Mucosa of descending colon (tissue), 3 donors: ENCODE measurements at places on chromosomes 1 and 21.

DNA sequence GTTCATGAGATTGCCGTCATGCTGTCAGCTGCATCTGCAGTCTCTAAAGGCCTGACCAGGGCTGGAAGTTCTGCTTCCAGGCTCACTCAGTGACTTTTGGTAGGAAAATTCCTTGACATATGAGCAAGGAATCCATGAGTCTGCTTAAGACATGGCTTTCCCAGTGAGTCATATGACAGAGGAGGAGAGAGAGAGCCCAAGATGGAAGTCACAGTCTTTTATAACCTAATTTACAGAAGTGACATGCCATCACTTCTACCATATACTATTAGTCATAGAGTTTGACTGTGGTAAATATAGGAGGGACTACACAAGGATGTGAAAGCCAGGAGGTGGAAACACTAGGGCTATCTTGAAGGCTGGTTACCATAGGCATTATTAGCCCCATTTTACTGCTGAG, 115.2 kb downstream of the ROR1 start:
- DNase-seq = no peak

DNA sequence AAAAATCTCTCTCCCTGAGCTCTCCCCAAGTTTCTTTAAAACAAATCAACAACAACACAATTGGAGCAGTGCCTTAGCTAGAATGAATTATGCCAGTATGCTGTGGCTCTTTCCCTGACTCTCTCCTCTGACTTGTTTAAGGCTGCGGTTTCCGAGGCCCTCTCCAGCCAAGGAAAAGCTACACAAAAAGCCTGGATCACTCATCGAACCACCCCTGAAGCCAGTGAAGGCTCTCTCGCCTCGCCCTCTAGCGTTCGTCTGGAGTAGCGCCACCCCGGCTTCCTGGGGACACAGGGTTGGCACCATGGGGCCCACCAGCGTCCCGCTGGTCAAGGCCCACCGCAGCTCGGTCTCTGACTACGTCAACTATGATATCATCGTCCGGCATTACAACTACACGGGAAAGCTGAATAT, 1.9 kb downstream of the S1PR1 start:
- peak; percentile 88 for DNase-seq

- no peak for DNase-seq
Observed at GRCh38 chr1:32676945-32677344, 25.6 kb downstream of the SYNC start.

GRCh38 chr1:44302541-44302940, 52.5 kb downstream of the ERI3 start:
- no peak for DNase-seq

DNA sequence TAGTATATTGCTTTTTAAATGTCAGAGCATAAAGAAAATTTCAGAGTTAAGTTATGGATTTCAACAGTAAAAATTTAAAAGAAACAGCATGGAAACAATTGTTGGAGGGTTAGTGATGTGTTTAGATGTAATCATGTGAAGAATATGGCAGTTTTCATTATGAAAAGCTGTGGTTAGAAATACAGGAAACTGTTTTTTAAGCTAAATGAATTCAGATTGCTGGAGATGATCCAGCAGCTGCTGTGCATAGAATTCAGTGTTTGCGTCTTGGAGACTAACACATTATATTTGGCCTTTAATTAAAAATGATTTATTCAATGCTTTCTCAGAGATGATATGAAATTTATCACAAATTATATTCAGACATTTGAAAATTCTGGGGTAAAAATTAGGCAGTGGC, 273.6 kb upstream of the LRRC7 start:
- no peak for DNase-seq

DNA sequence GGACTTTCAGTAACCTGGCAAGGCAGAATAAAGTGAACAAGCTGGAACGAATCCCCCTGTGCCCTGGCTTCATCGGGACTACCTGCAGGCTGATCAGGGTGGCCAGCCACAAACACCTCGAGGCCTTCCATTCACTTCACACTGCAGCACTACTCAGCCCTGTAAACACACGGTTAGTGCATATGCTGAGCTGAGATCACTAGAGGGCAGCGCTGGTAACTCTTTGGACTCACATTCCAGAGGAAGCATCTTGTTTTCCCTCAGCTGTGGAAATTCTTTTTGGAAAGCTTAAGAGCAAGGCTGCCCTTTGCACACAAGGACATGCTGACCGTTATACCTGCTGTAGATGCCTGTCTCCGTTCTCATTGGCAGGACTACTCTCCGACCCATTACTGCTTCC, 32.1 kb downstream of the PCSK9 start:
- peak; percentile 30 for DNase-seq

DNA sequence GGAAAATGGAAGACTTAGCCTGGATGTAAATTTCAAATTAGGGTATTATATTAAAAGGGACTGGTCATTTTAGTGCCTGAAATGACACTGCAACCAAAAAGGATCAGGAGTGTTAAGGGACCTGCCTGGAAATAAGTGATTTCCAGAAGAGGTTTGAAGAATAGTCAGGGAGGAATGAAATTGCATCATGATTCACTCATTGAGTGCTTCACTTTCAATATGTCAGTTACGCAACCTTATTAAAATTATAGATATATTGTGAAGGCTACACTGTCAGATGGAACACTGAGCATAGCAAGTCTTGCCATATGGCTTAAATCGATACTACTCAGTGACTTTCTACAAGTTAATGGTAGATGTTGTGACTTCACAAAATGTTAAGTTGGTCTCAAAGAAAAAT, 275.2 kb upstream of the DPYD start:
- DNase-seq = no peak
